ENCODE measurements at places on chromosomes 12 and 14. TPM values are rescaled to one million over a fixed set of nuclear protein-coding genes. Genes with fewer than 3 reads are reported as not detected.

- no peak overlapping the region for H3K27ac ChIP-seq
- no peak overlapping the region for H3K4me3 ChIP-seq
- DNase-seq: no peak
Observed at GRCh38 chr14:68846466-68846865, 53.6 kb upstream of the ZFP36L1 start.

DNA sequence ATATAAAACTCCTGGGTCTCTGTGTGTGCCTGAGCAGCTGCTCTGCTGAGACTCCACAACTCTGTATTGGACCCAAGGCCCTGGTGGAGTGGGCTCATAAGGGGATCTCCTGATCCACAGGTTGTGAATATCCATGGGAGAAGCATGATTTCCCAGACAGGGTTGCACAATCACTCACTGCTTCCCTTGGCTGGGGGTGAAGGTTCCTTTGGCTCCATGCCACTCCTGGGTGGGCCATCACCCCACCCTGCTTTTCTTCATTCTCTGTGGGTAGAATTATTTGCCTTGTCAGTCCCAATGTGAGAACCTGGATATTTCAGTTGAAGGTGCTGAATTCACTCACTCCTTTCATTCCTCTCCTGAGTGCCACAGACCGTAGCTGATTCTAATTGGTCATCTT is 205.2 kb upstream of the TMEM260 start:
- no peaks in the 10 kb centered on the region for H3K4me1 ChIP-seq
- H3K27ac ChIP-seq: no peak overlapping the region
- DNase-seq: no peak
- H3K4me3 ChIP-seq: no peak overlapping the region
- H3K36me3 ChIP-seq: no peaks in the 10 kb centered on the region

Gene NINJ2
- total RNA-seq: 0.94 TPM

Gene TMEM179
- not detected for total RNA-seq

Gene DCP1B
- total RNA-seq: 11.4 TPM

Data from HepG2 (cell line).